Fibroblast of the conjunctiva (primary cell): ENCODE measurements at places on chromosomes 16 and 17.

GRCh38 chr16:67336116-67336515 lies 9.5 kb downstream of the LRRC36 start:
- no peak for DNase-seq

- no peak for DNase-seq
Measured at GRCh38 chr17:43714465-43715149, 44.0 kb downstream of the SOST start.

DNA sequence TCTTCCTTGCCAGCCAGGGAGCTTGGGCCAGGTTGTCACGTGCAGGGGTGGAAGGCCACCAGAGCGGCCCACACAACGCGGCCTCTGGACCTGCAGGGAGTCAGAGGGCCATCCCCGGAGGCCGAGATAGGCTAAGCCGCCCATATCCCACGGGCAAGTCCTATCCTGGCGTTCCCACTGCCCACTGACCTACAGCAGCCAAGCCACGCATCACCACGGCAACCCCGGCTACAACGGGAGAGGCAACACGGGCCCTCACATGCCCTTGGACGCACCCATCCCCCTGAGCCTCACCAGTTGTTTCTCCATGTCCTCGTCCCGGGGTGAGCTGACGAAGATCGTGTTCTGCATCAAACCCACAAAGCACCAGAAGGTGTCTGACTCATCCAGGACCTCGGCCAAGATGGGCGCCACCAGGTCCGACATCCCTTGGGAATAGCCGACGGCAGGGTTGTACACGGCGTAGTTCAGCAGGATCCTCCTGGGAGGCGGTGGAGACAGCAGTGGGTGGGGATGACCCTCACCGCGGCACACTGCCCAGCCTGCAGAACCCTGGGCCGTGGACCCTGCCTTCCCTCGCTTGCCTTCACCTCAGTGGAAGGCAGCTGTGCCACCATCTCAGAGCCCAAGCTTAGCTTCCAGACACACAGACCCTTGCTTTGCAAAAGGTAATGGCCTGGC lies 88.2 kb downstream of the TBC1D16 start:
- no peak for DNase-seq

DNA sequence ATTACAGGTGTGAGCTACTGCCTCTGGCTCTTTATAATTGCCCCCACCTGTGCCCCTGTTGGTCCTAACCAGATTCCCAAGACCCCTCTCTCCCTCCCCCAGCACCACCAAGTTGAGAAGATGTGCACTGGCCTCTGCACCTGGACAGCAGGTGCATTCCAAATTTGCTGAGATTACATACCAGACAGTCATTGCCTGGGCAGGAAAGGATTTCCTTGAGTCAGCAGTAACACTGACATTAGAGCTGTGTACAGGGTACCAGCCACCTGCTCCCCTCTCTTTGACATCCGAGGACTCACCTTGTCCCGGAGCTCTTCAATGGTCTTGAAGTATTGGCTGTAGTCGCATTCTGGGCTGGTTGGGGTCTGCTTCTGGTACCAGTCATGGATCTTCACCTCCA lies 659 bp downstream of the KRT15 start:
- no peak for DNase-seq

GRCh38 chr17:64788286-64789060 lies 126.4 kb upstream of the SMURF2 start:
- DNase-seq = no peak

GRCh38 chr16:29009050-29009837 lies 24.4 kb downstream of the LAT start:
- DNase-seq = no peak

GRCh38 chr17:70295731-70296130 lies 126.4 kb downstream of the KCNJ2 start:
- no peak for DNase-seq

- DNase-seq = no peak
Measured at GRCh38 chr17:8888704-8889302, 21.3 kb upstream of the PIK3R6 start.

DNA sequence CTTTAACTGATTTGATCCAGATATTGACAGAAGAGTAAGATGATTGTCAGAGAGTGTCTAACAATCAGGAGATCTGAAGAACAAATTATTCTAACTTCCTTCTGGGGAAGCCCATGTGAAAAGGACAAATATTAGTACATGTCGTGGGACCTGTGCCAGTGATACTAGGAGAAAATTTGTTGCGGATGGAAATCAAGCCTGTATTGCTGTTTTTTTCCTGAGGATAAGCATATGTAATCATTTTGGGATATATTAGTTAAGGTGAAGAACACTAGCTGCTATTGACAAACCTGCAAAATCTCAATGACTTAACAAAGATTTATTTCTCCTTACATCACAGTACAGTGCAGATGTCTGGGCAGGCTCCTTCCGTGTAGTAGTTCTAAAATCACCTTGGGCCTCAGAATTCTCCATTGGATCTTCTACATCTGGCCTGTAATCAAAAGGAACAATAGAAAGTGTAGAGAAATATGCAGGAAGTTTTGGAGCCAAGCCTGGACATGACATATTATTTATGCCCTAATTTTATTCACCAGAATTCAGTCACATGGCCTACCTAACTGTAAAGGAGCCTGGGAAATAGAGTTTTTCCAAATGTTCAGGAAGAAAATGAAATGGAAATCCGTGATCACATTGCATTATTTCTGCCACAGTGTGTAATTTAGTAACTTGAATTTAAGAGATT lies 58.3 kb downstream of the CYB561 start:
- DNase-seq = no peak

DNA sequence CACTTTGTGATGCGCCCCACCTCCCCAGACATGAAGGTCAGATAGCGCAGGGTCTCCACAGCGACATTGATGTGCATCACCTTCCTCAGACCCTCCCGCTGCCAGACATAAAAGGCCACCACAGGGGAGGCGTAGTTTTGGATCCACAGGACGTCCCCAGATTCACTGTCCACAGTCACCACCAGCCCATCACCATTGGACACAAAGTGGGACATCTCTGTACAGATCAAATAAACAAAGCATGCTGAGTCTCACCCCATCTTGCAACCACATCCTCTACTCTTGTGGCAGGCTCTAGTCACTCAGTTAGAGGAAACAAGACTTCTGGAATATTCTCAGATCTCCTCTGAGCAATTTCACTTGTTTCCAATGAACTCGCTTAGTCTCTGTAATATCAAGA lies 46.3 kb upstream of the ICAM2 start:
- no peak for DNase-seq

GRCh38 chr16:27538528-27538927 lies 11.2 kb downstream of the GTF3C1 start:
- DNase-seq = no peak

DNA sequence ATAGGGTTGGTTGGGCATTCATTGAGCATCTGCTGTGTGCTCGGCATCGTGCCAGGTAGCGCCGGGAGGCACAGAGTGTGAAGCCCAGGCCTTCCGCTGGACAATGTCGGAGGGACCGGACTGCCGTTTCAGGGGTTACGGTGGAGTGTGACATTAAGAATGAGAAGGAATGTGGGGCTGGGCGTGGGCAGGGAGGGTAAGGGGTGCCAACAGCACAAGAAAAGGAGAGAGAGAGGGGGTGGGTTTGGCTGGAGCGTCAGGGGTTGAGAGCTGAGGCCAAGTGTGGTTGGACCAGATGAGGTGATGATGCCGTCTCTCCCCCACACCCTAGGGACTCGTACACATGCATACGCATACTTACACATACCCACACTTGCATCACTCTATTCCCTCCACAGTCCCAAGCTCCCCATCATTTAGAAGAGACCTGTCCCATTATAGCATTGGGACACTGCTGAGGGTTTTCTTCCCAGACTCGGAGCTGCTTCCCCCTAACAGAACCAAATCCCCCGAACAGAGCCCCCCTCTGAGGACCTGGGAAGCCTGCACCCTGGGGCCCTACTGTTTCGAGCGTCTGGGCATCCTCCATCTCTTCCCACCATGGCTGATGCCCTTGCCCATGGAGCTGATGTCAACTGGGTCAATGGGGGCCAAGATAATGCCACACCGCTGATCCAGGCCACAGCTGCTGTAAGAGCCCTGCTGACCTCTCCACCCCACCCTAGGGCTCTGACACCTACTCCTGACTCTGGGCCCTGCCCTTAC lies 3.3 kb upstream of the KCTD11 start:
- no peak for DNase-seq

GRCh38 chr17:55728833-55729232 lies 6.2 kb upstream of the TMEM100 start:
- DNase-seq = no peak

DNA sequence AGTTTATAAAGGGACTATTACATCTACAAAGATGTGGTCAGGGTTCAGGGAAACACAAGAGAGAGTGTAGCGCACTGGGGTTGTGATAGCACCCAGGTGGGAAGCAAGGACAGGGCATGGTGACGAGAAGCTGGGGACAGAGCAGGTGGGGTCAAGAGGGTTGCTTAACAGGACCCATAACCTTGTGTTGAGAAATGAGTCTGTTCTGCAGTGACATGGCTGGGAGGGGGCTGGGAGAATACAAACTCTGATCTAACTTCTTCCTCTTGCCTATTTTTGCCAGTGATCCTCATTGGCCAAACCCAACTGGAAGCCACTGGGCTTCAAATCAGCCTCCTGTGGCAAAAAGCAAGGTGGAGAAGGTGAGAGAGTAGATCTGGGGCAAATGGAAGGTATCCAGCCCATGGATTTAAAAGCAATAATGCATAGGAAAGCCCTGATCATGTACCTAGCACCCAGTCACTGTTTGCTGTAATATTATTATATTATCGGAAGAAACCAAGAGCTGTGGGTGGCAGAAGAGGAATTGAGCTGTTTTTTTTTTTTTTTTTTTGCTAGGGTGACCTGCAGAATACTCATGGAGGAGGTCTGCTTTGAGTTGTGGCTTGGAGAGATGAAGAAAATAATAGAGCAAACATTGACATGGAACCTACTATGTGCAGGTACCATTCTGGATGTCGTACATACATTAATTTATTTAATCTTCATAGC lies 76.9 kb upstream of the ZFHX3 start:
- DNase-seq = no peak
